ENCODE measurements at places on chromosomes 1 and 21.

DNA sequence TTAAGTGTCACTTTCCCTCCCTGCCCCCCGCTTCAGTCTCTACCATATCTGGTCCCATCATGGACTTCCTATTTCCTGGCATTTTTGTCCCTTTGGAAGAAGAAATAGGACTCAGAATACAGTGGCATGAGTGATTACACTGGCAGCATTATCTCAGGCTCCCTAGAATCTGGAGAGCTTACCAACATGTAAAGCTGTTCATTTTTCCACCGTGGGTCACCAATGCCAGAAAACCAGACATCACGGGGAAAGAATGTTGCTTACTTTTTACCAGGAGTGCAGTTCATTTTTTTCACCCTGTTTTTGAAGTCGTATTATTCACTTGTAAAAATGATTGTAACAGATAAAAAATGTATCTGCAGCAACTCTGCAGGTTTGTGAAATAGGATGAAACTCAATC is 44.8 kb downstream of the BACH1 start:
- no peak for DNase-seq

DNA sequence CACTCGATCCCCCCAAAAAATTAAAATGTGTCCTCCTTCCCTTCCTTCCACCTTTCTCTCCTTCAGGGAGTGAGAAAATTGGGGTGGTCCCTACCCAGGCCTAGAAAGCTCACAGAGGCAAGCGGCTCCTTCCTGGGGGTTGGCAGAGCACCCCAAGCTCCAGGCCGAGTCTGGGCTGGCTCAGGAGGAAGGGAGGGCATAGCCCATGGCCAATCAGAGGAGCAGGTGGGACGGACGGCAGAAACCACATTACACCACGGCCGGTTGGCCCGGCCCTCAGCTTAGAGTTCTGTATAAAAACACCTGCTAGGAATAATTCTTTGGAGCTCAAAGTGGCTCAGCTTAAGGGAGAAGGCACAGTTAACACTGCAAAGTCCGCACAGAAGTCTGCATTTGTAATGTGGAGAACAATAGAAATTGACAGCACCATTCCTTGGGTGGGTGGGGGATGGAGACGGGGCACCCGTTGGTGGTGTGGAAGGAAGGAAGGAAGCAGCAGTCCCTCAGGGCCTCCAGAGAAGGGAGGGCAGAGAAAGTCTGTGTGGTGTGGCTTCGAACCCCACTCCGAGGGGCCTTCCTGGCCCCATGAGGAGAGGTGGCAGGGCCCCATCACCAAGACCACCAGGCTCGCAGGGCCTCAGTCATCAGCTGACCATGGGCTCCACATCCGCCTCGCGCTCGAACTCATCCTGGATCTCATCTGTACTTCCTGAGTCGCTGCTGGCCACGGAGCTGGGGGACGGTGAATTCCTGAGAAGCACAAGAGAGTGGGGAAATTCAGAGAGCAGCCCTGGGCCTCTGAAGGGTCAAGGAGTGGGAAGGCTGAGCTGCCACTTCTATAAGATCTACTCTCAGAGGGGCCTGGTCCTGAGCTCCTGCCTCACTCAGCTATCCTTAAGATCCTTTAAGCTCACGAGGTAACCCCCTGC is 5.8 kb upstream of the ALDH4A1 start:
- DNase-seq: no peak

GRCh38 chr1:192812420-192813209 is 3.8 kb downstream of the RGS2 start:
- no peak for DNase-seq

DNA sequence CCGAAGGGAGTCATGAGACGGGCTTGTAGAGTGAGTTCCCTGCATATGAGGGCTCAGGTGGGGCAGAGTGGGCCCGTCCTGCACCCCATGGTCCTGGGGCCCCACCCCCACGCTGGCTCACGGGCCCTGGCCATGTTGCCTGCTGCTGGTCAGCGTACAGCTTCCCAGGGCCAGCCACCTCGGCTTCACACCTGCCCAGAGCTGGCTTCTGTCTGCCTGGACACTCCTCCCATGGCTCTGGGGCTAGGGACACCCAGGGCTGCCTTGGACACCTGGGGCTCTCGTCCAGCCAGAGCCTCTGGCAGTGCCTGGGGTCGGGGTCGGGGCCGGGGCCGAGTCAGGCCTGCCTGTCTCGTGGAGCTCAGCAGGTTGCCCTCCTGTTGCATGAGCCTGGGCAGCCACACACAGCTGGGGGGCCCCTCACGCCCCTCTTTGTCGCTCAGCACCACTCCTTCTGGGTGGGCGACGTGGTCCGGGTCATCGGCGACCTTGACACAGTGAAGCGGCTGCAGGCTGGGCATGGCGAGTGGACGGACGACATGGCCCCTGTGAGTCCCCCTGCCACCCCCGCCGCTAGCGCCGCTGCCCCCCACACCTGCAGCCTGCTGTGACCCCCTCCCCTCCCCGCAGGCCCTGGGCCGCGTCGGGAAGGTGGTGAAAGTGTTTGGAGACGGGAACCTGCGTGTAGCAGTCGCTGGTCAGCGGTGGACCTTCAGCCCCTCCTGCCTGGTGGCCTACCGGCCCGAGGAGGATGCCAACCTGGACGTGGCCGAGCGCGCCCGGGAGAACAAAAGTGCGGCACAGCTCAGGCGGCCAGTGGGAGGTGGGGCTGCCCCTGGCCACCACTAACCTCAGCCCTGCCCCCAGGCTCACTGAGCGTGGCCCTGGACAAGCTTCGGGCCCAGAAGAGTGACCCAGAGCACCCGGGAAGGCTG is 5.5 kb upstream of the MMP23B start:
- peak; percentile 11 for DNase-seq

- DNase-seq: no peak
These were observed 3.4 kb upstream of the GABPB2 start for GRCh38 chr1:151067185-151067584.

GRCh38 chr21:34332347-34332746 is 31.5 kb upstream of the KCNE2 start:
- no peak for DNase-seq

DNA sequence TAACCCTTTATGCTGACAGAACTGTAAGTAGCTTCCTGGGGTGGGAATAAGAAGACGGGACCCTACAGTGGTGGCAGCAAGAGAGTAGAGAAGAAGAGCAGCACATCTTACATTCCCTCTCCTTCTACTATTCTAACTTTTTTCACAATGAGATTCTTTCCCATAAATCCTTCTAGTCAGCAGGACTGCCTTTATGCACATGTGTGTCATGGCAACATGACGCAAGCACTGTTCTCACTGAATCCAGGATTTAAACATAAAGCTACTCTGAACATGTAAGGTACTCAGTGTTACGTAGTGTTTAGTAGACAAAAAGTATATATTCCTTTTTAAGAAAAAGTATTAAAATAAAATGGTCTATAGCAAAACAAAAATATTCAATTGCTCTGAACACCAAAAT is 309.7 kb upstream of the LYPLAL1 start:
- DNase-seq: no peak

DNA sequence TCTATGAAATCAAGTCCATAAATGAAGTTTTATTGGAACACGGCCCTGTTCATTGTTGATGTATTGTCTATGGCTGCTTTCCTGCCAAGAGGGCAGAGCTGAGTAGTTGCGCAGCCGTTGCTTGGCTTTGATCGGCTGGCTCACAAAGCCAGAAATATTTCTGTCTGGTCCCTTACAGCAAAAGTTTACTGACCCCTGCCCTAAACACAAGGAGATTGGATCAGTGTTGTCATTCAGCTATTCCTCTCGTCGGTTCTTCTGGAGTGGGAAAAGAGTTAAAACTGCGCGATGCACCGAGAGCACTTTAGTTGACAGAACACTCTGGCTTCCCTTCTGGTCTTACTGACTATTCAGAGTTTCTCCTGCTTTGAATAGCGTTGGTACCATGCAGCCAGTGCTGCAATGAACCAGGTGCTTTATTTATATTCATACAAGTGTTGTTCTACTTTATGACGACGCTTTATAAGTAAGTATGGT is 868 bp downstream of the ZBTB40 start:
- no peak for DNase-seq

GRCh38 chr1:207261971-207262370 is 59.5 kb upstream of the CD55 start:
- DNase-seq: no peak

GRCh38 chr1:111736548-111737215 is 2.5 kb downstream of the INKA2 start:
- DNase-seq: no peak

GRCh38 chr1:234844479-234845031 is 234.6 kb upstream of the IRF2BP2 start:
- peak; percentile 68 for DNase-seq

DNA sequence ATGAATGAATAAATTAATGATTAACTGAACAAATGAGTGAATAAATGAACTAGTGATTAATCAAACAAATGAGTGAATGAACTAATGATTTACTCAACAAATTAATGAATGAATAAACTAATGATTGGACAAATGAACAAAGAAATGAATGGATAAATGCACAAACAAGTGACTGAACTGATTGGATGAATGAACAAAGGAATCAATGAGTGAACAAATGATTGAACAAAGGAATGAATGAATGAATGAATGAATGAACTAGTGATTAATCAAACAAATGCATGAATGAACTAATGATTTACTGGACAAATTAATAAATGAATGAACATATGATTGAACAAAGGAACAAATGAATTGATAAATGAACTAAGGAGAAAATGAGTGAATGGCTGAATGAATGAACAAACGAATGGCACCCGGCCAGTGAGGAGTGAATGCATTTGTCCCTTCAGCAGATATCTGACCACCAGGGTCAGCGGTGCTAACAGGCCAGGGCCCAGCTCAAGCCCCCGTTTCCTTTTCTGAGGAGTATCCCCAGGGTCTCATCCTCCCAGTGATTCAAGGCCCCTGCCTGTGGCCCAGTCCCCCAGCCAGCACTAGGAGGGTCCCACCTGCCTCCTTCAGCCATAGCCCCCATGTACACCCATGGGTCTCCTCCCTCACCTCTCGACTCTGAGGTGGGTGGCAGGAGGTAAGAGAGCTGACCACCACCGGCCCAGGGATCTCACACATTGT is 49.9 kb downstream of the WNT9A start:
- no peak for DNase-seq

- DNase-seq: no peak
These were observed 49.2 kb downstream of the RALGPS2 start for GRCh38 chr1:178774263-178774662.

- DNase-seq: no peak
These were observed 9.8 kb downstream of the BARHL2 start for GRCh38 chr1:90707363-90707710.

- peak; percentile 68 for DNase-seq
These were observed 570 bp upstream of the NEK7 start for GRCh38 chr1:198156111-198156744.

GRCh38 chr1:43832998-43833397 is 100.6 kb upstream of the ARTN start:
- DNase-seq: no peak

- no peak for DNase-seq
These were observed 46.9 kb downstream of the CAPN2 start for GRCh38 chr1:223759273-223759672.

- no peak for DNase-seq
These were observed 12.0 kb upstream of the PRELP start for GRCh38 chr1:203463469-203464062.

DNA sequence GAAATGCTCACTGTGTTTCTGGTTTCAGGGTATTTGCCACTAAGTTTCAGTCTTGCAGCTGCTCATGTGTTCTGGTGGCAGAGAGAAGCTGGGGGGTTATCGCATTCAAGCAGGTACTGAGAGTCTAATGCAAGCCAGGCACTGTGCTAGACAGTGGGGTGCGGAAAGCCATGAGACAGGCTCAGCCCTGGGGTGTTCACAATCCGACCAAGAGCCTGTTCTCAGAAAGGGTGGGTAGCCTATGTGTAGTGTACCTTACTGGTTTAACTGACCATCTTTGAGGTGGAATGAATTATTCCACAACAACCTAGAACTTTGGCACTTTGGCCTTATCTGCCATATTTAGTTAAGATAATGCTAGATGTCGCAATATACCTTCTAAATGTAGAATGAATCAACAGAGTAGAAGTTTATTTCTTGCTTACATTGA is 55.3 kb upstream of the ROR1 start:
- no peak for DNase-seq

GRCh38 chr1:22500058-22500457 is 48.4 kb downstream of the ZBTB40 start:
- no peak for DNase-seq

DNA sequence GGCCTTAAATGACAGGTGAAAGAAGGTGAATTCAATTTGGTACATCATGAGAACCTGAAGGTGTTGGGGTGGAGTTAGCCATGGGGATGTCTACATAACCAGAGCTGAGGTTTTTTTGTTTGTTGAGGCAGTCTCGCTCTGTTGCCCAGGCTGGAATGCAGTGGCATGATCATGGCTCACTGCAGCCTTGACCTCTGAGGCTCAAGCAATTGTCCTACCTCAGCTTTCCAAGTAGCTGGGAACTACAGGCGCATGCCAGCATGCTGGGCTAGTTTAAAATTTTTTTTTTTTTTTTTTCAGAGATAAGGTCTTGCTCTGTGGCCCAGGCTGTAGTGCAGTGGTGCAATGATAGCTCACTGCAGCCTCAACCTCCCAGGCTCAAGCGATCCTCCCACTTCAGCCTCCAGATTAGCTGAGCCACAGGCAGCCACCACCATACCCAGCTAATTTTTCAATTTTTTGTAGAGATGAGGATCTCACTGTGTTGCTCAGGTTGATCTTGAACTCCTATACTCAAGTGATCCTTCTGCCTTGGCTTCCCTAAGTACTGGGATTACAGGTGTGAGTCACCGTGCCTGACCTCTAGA is 1.9 kb upstream of the MPZ start:
- no peak for DNase-seq

DNA sequence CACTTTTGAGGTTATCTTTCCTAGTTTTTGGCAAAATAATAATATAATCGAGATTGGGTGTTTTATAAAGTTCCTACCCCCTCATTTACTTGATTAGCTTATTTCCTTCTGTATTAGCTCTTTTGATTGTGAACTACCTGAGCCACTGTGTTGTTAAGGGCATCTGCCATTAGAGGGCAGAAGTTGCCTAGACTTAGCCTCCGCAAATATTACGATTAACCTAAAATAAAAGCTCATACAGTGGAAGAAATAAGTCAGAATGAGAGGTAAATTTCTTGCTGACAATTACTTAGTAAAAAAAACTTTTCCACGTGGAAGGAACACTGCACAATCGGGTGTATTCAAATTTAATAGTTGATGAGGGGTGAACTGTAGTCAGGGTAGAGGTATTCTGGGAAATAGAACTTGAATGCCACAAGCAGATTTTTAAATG is 2.3 kb downstream of the H3-3A start:
- DNase-seq: peak; percentile 24

DNA sequence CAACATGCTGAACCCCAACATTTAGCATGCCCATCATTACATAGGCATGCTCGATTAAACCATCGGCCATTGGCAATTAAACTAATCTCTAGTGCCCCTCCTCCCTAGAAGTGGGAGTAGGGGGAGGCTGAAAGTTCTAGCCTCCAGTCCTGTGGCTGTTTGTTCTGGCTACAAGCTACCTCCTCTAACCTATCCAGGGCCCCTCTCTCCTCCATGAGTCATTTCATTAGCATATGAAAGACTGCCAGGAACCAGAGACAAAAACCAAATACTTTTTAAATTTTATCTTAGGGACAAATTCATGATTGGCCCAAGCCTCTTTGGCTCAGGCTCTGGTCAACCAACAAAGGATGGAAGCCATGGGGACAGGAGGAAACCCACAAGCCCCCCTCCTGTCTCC is 231.1 kb downstream of the CACNA1E start:
- no peak for DNase-seq

- no peak for DNase-seq
These were observed 18.9 kb downstream of the SLC16A1 start for GRCh38 chr1:112937070-112937469.

All from GM06990 (cell line).